ENCODE measurements at places on chromosomes 11 and 22. TPM values are rescaled to one million over a fixed set of nuclear protein-coding genes. Genes with fewer than 3 reads are reported as not detected.

Gene PGGHG
- 163 TPM for total RNA-seq

Gene SLC15A3
- total RNA-seq = 199 TPM

Gene MRTFA
- total RNA-seq = 54.2 TPM

Gene MRGPRX1
- not detected for total RNA-seq

Gene RIMBP3B
- 0.21 TPM for total RNA-seq

Gene APOA5
- 0.41 TPM for total RNA-seq

Gene PATE4
- not detected for total RNA-seq

Gene TMPRSS13
- total RNA-seq = 7.0 TPM

Gene CHEK1
- total RNA-seq = 3.5 TPM

Gene DEFB131B
- not detected for total RNA-seq

Gene GVQW3
- total RNA-seq = 3.3 TPM

Gene HPX
- 1.7 TPM for total RNA-seq

Gene C22orf31
- total RNA-seq = not detected

Gene OR8G1
- not detected for total RNA-seq

Gene ABCG4
- 0.15 TPM for total RNA-seq

Gene HORMAD2
- not detected for total RNA-seq

Gene DRICH1
- total RNA-seq = 1.6 TPM

Gene RBM4B
- 17.6 TPM for total RNA-seq

Gene CALCA
- not detected for total RNA-seq

Gene SAA1
- total RNA-seq = 36.7 TPM

Gene MS4A2
- total RNA-seq = 19.2 TPM

Gene CD248
- 28.7 TPM for total RNA-seq

Gene CST6
- total RNA-seq = 11.0 TPM

Gene RFPL2
- not detected for total RNA-seq

Gene CREB3L1
- total RNA-seq = 40.5 TPM

Gene CSF2RB
- 30.1 TPM for total RNA-seq

Gene HIPK3
- 138 TPM for total RNA-seq

Gene SEC14L6
- total RNA-seq = 14.8 TPM

Gene SCGB1A1
- total RNA-seq = 3,364 TPM

Gene MSANTD2
- 15.4 TPM for total RNA-seq

Gene FOLR1
- 134 TPM for total RNA-seq

Gene P2RY6
- 3.6 TPM for total RNA-seq

Gene OSM
- 1.1 TPM for total RNA-seq

Gene RFPL1
- total RNA-seq = not detected

Gene OR6T1
- not detected for total RNA-seq

Gene KCNJ1
- 0.18 TPM for total RNA-seq

Gene SYT13
- not detected for total RNA-seq

Gene OR4D5
- not detected for total RNA-seq

Gene OR9Q1
- total RNA-seq = not detected

Gene MGAT3
- total RNA-seq = 41.5 TPM

All from lower lobe of right lung (tissue), 2 donors.